Choroid plexus epithelial cell (primary cell): ENCODE measurements at places on chromosomes 12 and 14.

DNA sequence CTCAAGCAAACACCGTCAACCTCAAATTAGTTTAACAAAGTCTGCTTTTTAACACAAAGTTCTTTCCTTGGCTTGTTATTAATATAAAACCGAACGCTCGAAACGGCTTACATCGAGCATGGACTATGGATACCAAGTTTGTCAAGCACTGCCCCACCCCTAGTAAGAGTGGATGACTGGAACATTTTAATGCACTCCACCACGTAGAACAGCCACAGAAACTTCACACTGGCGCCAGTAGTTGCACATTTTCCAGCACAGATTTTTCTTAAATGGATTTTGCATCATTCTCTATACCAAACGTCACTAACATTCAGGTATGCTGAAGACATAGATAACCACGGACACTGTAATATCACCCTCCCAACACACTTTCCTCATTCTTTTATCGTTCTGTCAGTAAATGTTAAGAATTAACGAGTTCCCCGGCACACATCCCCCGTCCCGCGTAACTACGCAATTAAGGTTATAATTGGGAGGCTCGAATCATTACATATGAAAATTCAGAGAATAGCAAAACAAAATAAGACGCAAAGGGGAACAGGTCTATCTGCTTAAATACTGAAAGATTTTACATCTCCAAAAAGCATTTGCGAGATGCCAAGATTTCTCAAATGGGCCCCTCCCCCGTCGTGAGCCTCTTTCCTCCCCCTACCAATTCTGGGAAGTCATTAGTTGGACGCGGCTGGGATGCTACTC, 990 bp downstream of the FERMT2 start:
- peak; percentile 70 for DNase-seq

- no peak for DNase-seq
Measured at GRCh38 chr14:78016532-78016931, 153.6 kb upstream of the NRXN3 start.

- DNase-seq, result no peak
Measured at GRCh38 chr12:22691319-22691718, 66.3 kb downstream of the ETNK1 start.

DNA sequence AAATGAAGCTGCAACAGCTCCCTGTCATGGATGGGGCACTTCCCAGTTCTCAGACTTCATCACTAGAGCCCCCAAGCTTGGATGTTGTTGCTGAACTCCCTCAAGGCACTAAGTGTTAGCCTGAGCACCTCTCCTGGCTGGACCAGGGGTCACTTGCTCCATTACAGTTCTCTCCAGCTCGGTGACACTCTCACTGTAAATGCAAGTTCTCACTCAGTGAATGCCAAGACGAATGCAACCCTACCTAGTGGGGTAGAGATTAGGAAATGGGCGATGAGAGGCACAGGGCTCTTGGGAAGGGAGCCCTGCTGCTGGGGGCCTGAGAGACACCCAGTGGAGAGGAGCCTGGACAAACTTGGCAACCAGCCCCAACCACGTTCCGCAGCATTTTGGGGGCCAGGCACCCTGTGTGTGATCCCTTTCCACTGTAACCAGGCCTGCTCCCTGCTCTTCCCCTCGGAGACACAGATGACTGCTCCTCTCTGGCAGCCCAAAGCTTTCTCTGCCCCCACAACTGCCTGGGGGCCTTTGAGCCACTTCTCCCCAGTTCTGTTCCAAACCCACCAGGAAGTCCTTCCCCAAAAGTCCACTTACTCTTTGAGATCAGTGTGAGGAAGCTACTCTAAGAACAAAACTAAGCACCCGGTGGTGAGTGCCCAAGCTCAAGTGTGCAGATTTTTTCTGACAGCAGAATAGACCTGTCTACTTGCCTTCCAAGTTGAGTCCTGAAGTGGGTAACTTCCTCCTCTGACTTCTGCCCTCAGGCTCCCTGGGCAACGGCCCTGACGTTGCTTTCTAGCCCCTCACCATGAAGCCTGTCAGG, 8.0 kb upstream of the SELPLG start:
- DNase-seq, result no peak

DNA sequence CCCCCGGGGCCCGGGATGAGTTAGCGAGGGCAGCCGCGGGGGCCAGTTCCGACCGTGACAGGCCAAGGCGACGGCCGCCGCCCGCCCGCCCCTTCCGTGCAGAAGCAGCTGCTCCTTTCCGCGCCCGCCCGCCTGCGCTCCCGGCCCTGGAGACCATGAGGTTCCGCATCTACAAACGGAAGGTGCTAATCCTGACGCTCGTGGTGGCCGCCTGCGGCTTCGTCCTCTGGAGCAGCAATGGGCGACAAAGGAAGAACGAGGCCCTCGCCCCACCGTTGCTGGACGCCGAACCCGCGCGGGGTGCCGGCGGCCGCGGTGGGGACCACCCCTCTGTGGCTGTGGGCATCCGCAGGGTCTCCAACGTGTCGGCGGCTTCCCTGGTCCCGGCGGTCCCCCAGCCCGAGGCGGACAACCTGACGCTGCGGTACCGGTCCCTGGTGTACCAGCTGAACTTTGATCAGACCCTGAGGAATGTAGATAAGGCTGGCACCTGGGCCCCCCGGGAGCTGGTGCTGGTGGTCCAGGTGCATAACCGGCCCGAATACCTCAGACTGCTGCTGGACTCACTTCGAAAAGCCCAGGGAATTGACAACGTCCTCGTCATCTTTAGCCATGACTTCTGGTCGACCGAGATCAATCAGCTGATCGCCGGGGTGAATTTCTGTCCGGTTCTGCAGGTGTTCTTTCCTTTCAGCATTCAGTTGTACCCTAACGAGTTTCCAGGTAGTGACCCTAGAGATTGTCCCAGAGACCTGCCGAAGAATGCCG, 699 bp downstream of the MGAT2 start:
- no peak for DNase-seq

- no peak for DNase-seq
Measured at GRCh38 chr12:39124768-39125167, 219.4 kb upstream of the CPNE8 start.

DNA sequence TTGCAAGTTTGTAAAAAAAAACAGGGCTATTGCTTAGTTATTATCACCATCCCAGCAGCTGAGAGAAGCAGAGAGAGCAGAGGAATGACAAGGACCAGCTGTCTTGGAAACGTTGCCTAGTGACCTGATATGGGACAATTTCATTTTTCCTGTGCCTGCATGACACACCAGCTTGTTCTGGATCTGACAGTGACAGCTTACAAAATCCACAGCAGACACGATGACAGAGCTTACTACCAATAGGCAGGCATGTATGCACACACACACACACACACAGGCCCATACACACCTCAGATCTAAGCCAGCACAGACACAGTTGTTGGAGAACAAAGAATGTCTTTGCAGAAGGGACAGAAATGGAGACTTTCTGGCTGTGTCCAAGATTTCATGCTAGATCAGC, 25.4 kb downstream of the HSPB8 start:
- DNase-seq, result no peak

DNA sequence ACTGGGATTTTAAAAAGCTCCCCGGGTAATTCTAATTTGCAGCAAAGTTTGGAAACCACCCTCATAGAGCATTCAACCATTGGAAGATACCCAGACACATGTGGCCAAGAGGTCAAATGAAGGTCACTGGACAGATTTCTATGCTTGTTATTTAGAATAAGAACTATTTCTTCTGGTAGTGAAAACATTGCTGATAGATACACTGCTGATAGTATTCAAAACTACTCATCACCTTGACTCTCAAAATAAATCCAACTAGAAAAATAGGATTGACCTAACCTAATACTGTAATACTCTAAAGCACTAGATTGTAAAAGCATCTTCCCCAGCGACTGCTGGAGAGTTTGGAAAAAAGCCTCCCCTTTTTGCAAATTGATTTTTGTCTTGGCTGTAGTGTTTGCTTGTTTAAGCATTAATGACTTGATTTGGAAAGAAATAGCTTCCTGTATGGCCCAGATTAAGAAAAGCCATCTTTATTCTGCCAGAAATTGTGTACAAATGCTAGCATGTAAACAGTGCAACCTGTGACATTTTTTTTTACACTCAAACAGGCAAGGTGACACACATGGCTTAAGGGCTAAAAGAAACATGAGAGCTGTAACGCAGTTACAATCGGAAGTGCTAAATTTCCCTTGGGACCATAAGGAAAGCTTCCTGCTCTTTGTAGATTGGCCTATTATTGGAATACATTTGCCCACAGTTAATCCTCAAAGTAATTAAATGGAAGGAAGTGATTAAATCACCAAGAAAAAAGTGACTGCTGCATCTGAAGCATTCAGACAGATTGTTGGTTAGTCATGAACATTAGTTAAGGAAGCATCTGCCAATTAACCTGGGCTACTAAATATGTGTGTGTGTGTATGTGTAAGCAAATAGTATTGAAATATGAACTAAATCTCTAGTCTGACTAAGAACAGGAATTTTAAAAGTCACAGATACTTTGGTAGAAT, 356.5 kb upstream of the ATP2B1 start:
- peak; percentile 57 for DNase-seq
